NCI-H446 treated with DMSO at 0.1 percent for 48 hours (cell line): ENCODE measurements at places on chromosomes 5 and 9.

- no peak for DNase-seq
These were observed 84.5 kb downstream of the GNAQ start for GRCh38 chr9:77946969-77947620.

- no peak for DNase-seq
These were observed 678 bp downstream of the SLC26A2 start for GRCh38 chr5:149961186-149961685.

GRCh38 chr5:116573279-116573701 lies 1.3 kb downstream of the SEMA6A start:
- no peak for DNase-seq

GRCh38 chr9:127166111-127166510 lies 43.7 kb upstream of the ANGPTL2 start:
- DNase-seq, result no peak

- no peak for DNase-seq
These were observed 217.1 kb upstream of the CD180 start for GRCh38 chr5:67413721-67414120.

DNA sequence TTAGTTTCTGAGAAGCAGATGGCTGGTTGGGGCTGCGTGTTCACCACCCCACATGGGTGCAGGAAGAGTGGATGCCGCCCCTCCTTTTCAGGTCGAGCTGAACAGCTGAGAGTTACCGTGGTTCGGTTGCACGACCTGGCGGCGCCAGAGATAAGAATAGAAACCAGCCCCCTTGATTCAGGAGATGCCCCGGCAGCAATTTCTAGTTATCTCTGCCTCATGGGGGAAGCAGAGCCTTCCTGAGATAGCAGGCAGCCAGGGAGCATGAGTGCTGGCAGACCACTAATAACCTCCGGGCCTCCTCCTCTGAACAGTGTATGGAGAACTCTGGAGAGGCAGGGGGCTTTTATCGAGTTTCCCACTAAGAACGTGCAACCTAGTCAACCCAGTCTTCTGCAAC lies 177.8 kb downstream of the NSG2 start:
- DNase-seq, result no peak

DNA sequence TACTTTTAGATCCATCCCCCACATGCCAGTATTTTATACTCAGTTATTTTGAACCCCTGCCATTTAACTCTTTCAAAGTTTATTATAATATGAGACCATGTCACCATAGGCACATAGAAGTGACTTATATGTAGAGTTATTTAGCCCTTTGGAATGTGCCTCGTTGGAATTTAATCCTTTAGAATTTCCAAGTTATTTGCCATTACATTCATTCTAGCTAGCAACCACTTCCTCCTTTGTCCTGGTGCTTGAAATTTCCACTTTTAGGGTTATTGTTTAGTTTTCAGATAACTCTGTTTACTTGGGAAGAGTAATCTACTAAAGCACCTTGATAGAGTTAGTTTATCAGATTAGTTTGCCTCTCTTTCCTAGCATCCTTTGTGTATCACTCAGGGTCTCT lies 82.8 kb upstream of the TLE1 start:
- DNase-seq, result no peak

GRCh38 chr5:43616535-43616934 lies 13.6 kb downstream of the NNT start:
- no peak for DNase-seq

GRCh38 chr5:73783828-73784227 lies 157.8 kb downstream of the ARHGEF28 start:
- no peak for DNase-seq

DNA sequence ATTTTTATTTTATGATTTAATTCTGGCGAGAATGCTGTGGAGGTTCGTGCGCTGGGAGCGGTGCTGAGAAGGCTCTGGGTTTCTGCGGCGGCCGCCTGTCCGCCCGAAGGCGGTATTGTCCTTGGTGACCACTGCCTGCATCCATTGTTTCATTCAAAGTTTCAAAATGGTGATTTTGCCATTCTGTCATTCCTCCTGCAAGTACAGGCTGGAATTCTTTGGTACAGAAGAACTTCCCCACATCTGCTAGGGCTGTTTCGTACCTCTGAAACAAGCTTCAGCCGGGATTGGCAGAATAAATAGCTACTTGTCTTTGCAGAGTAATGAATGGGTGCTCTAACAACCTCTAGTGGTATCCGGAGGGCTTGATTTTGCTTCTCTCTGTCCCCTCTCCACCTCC lies 112.6 kb upstream of the CACNA1B start:
- no peak for DNase-seq

DNA sequence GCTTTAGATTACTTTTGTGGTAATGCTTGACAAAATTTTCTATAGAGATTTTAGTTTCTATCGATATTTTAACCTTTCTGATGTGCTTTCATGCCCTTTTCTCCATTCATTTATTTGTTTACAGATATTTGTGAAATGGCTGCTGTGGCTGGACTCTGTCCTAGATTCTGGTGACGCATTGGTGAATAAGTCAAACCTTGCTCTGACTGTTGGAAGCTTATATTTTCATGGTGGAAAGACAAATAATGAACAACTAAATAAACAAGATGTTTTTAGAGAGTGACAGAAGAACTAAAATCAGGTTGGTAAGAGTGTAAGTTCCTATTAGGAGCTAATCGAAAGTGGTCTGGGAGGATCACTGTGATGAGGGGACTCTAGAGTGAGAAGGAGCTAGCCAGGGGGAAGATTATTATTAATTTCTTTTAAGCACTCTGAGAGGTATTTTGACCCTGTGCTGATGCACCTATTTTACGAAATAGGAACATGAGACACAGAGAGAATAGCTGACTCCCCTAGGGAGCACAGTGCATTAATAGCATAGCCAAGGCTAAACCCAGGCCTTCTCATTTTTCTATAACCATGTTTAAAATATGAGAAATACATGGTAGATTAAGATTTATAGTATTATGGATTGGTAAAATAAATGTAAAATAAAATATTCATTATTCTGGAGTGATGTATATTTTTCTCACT lies 411.9 kb upstream of the ARRDC3 start:
- no peak for DNase-seq

- DNase-seq, result no peak
These were observed 1010.1 kb downstream of the CDH18 start for GRCh38 chr5:18977880-18978279.

DNA sequence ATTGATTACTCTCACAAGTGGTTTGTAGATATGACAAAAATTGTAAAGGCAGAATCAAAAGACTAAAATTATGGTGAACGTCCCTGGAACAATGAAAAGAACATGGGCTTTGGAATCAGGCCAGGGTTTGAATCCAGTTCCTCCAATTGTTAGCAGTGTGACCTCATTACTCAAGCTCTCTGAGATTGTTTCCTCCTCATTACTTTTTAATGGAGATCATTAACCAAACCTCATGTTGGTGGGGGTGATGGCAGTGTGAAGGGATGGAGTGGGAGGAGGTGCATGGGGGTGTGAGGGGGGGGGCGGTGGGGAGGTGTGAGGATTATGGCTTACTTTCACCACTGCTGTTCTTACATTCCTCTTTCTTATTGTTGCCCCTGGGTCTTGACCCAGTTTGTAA lies 44.1 kb upstream of the FOXE1 start:
- DNase-seq, result no peak

DNA sequence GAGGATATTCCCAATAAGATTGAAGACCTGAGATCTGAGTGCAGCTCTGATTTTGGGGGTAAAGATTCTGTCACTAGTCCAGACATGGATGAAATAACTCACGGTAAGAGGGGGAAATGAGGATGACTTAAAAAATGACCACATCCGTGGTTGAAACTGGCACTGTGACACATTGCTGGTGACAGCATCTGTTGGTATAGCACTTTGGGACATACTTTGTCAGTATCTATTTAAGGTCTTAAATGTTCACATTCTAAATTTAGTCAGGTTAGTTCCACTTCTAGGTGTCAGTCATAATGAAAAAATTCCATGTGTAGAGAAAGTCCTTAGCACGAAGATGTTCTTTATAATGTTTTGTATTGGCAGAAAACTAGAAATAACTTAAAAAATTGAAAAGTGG lies 70.9 kb downstream of the GAPVD1 start:
- DNase-seq, result no peak

GRCh38 chr5:127011961-127012644 lies 18.3 kb downstream of the MARCHF3 start:
- no peak for DNase-seq

- DNase-seq, result no peak
These were observed 98.2 kb upstream of the ALDH1A1 start for GRCh38 chr9:73050887-73051550.

- no peak for DNase-seq
These were observed 66.4 kb downstream of the NFIB start for GRCh38 chr9:14247577-14247976.

DNA sequence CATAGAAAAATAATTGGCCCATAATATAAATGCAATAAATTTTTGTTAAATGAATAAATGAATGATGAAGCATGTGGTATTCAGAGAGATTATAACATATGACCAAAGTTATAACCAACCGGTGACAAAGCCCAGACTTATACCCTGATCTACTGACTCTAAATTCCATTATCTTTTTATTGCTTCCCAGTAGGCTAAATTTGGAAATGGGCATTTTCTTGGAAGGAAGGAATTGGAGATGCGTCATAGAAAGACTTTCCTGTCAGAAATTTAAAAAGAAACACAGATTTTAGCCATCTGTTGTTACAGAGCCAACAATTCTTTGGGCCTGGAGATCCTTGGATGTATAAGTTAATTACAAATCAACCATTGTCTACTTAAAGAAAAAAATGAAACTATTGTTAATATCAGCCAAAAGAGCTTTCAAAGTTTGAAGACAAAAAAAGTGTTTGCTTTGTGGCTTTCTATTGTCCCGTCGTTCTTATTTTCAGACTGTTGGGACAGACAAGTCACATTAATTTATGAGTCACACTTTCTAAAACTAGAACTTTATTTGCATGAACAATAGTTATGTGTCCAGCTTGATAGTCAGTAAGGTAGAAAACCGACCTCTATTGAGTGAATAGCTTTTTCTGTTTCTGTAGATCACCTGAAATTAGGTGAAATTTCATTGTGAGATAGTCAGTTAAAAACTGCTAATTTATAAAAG lies 428.7 kb downstream of the GABRG2 start:
- DNase-seq, result no peak

- peak; percentile 4 for DNase-seq
These were observed 791.8 kb upstream of the C9orf72 start for GRCh38 chr9:28365020-28365640.

- no peak for DNase-seq
These were observed 33.5 kb upstream of the EGFL7 start for GRCh38 chr9:136629001-136629878.

DNA sequence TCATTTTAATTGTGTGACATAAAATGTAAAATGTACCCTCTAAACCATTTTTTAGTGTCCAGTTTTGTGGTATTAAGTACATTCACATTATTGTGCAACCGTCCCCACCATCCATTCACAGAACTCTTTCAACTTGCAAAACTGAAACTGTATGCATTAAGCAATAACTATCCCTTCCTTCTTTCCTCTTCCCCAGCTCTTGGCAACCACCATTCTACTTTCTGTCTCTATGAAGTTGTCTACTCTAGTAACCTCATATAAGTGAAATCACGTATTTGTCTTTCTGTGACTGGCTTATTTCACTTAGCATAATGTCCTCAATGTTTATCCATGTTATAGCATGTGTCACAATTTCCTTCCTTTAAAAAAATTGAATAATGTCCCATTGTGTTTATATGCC lies 142.4 kb downstream of the C9orf152 start:
- DNase-seq, result no peak

- DNase-seq, result no peak
These were observed 10.2 kb downstream of the ZNF608 start for GRCh38 chr5:124736082-124736804.

- peak; percentile 93 for DNase-seq
These were observed at the start of gene TMEM267 for GRCh38 chr5:43483298-43484105. TMEM267 (minus strand) TSS chr5:43483865; CDS start chr5:43453969, 29,896 bp downstream.

DNA sequence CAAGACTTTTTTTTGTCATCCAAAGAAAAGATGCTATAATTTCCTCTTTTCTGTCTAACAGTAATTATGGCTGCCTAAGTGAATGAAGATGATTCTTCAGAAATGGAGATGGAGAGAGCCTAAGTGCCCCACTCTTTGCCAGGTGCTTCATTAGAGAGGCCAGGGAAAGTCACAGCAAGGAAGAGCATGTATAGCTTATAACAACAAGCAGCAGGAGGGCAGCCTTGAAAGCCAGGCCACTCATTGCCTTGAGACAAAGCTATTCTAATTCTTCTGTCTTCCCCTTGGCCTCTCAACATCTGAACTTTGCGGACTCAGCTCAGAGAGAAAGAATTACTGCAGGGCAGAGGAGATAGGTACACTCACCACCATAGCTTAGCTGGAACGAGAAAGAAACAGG lies 112.0 kb upstream of the ZNF366 start:
- no peak for DNase-seq

GRCh38 chr5:170442391-170442790 lies 53.2 kb upstream of the KCNMB1 start:
- DNase-seq, result no peak

DNA sequence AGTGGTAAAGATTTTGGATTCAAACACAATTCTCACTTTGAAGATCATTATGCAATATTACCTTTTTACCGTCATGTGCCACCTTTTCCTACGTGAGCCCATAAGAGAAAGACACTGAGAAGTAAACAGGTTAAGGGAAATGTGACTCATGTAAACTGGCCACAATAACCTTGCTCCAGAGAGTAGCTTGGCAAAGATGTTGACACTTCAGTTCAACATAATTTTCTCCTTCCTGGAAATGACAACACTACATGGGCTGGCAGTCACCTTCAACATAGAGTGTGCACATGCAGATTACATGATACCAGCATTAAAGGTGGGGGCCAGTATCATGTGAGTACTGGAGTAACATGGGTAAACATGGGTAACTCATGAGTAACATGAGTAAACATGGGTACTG lies 141.9 kb downstream of the CDK5RAP2 start:
- DNase-seq, result no peak

- DNase-seq, result no peak
These were observed 15.7 kb downstream of the PTPN3 start for GRCh38 chr9:109482391-109482916.

- DNase-seq, result peak; percentile 90
These were observed 55.1 kb downstream of the ANKH start for GRCh38 chr5:14816374-14816998.

DNA sequence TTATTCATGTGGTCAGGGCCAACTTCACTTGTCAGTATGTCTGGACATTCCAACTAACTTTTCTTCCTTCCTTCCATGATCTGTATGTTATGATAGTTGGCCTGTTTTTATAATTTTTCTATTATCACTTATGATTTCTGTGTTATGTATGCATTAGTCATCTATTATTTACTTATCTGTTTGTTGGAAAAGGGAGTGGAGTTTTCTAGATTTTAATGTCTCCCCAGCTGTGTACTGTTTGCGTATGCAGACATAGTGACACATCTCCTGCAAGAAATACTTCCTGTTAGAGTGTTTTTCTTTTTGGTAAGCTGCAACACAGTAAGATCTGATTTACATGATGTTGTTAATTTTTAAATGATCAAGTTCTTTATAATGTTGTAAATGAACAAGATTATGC lies 8.7 kb upstream of the INSYN2B start:
- no peak for DNase-seq

- DNase-seq, result no peak
These were observed 859 bp downstream of the RETREG1 start for GRCh38 chr5:16615741-16616535.

GRCh38 chr5:15383469-15383868 lies 116.5 kb upstream of the FBXL7 start:
- DNase-seq, result no peak
